ENCODE measurements at places on chromosomes 2 and 18.

GRCh38 chr2:68796295-68796905 is 61.8 kb downstream of the ARHGAP25 start:
- DNase-seq, result no peak

- no peak for DNase-seq
Observed at GRCh38 chr2:168189835-168190569, 57.4 kb downstream of the STK39 start.

- no peak for DNase-seq
Observed at GRCh38 chr2:185360776-185361175, 377.8 kb upstream of the FSIP2 start.

DNA sequence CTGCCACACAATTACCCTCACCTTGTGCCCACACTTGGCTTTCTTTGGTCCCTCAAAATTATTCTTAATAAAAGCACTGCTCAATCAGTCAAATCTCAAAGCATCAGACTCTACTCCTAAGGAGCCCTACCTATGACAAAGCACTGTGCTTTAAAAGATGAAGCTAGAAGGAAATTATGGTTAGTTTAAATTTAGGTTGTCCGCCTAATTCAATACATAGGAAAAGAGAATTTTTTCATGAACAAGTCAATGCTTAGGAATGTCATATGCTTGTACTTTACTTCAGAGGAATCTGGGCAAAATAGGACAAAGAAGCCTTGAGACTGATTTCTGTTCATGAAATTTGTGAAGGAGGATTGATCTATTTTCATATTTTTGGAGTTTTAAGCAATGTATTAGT is 726.4 kb upstream of the CDH2 start:
- no peak for DNase-seq

Data from GM04504 (cell line).